ENCODE measurements at places on chromosomes 12 and 14. TPM values are rescaled to one million over a fixed set of nuclear protein-coding genes. Genes with fewer than 3 reads are reported as not detected.

The GLS2 gene
- total RNA-seq = 2.1 TPM

The HOXC12 gene
- 0.31 TPM for total RNA-seq

The ZNF385A gene
- total RNA-seq = 37.4 TPM

The DDN gene
- total RNA-seq = 0.23 TPM

The RFX4 gene
- total RNA-seq = not detected

The GSKIP gene
- 31.1 TPM for total RNA-seq

The MMP19 gene
- 3.8 TPM for total RNA-seq

The VRTN gene
- total RNA-seq = not detected

The ADCY6 gene
- total RNA-seq = 5.7 TPM

The TMEM30B gene
- total RNA-seq = 13.0 TPM

The PRR4 gene
- total RNA-seq = 0.31 TPM

The CD163 gene
- total RNA-seq = not detected
